ENCODE measurements at places on chromosomes 7 and 10. TPM values are rescaled to one million over a fixed set of nuclear protein-coding genes. Genes with fewer than 3 reads are reported as not detected.

Gene FAM24A
- total RNA-seq: not detected

Gene NPC1L1
- total RNA-seq: not detected

Gene SSC4D
- total RNA-seq: 0.44 TPM

Gene ASZ1
- total RNA-seq: not detected

Gene SRGN
- total RNA-seq: 311 TPM

Gene CALHM3
- not detected for total RNA-seq

Gene CLRN3
- not detected for total RNA-seq

Gene MYO3A
- total RNA-seq: not detected

Gene CALML5
- total RNA-seq: not detected

Gene SYT15
- 0.44 TPM for total RNA-seq

Gene GPER1
- 1.1 TPM for total RNA-seq

Gene PLXDC2
- 0.32 TPM for total RNA-seq

Gene SMKR1
- total RNA-seq: 0.38 TPM

Data from bladder microvascular endothelial cell (primary cell).